ENCODE measurements at places on chromosomes 7 and 10.
A peak's percentile ranks its signal among the peaks of the same experiment; 100 is the strongest.

DNA sequence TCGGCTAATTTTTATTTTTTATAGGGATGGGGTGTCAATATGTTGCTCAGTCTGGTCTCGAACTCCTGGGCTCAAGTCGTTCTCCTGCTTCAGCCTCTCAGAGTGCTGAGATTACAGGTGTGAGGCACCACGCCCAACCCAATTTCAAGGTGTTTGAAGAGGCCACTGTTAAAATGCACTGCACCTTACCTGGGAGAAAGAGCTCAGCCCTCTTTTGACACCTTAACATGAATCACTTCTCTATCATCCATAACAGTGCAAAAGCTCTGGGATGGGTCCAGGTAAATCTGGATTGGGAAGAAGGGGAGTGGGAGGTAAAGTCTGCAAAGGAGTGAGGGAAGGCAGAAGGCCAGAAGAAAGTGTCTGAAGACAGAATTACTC lies 557 bp upstream of the ZNF282 start:
- no peak for DNase-seq

DNA sequence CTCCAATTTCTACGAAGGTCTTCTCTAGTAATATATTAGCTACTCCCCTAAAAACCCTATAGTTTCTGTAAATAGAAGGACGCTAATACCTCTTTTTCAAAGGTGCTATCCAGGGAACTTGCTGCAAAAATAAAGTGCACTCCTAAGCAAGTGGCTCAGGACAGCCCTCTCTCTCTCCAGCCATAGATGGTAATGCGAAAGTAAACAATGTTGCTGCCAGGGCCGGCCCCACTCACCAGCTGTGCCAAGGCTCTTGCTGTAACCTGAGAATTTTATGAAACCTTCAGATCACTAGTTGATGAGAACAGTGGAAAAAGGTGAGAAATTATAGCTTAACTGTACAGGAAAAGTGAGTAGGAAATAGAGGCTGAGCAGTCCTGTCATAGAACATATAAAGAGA lies 10.9 kb upstream of the TAS2R39 start:
- no peak for DNase-seq

DNA sequence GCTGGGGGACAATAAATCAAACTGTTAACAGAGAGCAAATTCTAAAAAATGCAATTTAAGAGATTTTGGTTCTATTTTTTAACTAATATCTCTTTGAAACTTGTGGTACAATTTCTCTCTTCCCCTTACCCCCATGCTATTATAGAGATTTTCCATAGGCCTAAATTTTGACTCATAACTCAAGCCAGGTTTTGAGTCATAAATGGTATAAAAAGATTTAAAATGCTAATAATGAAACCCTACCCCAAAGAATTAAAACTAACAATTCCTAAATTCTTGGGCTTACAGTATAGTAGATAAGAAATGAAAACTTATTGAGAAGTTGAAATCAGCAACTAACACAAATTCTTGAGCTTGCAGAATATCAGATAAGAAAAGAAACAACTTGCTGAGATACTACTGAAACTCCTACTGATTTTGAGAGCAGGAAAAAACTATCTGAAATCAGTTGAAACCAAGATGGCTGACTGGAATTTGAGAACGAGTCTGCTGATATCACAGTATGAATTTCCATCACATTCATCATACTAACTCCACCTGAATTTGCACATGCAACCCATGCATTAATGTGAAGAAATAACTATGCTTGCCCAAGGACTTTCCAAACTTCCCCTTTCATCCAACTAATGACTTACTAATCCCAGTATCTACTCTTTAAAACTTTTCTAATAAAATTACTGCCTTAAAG lies 36.3 kb downstream of the POT1 start:
- DNase-seq: no peak

- DNase-seq: no peak
Observed at GRCh38 chr7:8216334-8216690, 45.7 kb downstream of the ICA1 start.

DNA sequence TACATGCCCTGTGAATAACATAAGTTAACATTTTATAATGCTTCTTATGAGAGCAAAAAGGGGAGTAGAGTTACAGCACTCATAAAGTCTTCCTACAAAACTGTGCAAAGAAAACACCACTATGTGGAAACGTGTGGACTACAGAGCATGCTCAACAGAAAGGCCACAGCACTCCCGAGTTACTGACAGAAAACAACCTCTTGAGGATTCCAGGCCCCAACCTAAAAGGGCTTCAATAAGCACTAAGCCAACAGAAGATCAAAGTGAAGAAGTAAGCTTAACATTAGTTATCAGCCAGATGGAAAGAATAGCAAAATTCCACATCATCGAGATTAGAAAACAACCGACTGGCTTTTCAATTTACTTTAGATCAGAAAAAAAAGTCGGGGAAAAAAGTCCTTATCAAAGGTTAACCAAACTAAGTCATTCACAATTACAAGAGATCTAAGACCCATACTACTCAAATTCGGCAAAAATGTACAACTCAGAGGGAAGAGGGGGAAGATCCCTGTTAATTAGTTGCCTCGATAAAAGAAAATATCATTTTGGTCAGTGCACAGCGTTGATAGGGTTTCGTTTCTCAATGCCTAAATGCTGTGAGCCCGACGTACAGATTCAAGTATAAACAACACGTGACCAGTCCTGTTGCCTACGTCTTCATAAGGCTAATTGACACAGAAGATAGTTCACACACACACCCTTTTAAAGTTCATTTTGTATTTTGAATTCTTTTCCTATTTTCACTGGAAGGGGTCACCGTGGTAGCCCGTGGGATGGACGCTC lies 1.4 kb downstream of the KBTBD2 start:
- DNase-seq: peak; percentile 71

- DNase-seq: no peak
Observed at GRCh38 chr7:76073335-76073990, 25.6 kb downstream of the MDH2 start.

DNA sequence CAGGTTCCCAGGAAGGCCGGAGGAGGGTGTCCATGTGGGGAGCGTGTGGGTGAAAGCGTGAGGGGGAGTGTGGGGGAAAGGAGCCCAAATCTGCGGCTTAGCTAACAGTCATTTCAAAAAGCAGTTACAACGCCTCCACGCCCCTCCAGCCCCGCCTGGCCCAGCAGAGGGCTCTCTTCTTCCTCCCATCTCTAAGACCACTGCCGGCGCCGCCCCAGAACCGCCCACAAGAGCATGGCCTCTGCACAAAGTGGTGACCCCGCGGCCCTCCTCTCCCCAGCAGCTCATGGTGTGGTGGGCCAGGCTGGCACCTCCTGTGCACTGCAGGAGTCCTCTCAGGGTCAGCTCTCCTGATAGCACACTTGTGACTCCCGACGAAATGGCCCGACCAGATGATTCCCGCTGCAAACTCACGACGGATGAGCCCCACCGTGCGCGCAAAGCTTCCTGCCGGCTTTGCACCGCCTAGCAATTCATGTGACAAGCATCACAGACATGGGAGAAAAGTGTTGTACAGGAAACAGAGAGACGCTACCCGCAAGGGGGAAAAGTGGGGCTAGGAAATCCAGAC lies 12.4 kb upstream of the HUS1 start:
- peak; percentile 86 for DNase-seq

DNA sequence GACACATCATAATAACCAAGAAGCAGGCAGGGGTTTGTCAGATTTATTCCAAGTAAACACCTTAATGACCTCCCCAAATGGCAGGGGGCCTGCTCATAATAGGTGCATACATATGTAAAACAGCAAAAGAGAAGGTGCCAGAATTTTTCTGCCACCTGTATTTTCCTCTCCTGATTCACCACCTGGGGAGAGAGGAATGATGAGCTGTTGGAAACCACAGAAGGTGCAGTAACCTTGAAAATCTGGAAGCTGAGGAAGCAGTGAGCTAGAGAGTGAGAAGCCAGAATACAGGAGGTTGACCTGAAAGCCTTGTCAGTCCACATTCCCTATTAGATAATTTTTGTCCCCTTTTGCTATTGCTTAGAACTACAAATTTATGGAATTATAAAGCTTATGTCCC lies 46.2 kb upstream of the PDE1C start:
- DNase-seq: no peak
